Fibroblast of upper back skin (primary cell): ENCODE measurements at places on chromosomes 7 and 10.

GRCh38 chr7:116500078-116500853, 728 bp downstream of the CAV2 start:
- peak; percentile 54 for DNase-seq

DNA sequence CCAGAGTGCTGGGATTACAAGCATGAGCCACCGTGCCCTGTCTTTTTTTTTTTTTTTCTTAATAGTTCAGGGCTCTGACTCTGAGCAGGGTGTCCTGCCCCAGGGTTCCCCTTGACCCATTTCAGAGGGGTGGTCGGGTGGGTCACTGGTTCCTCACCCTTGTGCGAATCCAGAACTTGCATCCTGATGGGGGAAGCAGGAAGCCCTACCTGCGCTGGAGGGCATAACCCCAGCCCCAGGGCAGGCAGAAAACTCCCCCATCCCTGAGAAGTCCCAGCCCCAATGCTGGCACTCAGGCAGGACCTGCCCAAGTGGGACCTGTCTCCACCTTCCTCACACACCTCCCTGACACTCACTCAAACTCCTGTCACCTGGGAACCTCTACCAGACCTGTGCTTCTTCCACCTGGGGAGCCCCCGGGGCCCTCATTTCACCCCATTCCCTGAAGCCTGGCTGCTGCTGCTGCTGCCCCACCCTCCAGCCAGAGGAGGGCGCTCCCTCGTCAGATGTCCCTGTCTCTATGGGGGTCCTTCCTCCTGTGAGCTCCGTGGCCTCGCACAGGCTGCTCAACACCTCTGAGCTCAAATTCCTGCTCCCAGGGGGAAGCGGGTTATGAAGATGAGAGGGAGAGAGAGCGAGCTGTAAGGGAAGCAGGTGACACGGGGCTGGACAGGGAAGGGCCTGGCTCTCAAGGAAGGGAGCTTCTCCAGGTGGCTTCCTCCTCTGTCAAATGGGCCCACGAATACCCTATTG, 15.1 kb upstream of the ZNF273 start:
- no peak for DNase-seq

GRCh38 chr10:77698267-77698931, 60.8 kb upstream of the KCNMA1 start:
- DNase-seq, result no peak

GRCh38 chr7:110994028-110994967, 96.6 kb upstream of the LRRN3 start:
- DNase-seq, result no peak

DNA sequence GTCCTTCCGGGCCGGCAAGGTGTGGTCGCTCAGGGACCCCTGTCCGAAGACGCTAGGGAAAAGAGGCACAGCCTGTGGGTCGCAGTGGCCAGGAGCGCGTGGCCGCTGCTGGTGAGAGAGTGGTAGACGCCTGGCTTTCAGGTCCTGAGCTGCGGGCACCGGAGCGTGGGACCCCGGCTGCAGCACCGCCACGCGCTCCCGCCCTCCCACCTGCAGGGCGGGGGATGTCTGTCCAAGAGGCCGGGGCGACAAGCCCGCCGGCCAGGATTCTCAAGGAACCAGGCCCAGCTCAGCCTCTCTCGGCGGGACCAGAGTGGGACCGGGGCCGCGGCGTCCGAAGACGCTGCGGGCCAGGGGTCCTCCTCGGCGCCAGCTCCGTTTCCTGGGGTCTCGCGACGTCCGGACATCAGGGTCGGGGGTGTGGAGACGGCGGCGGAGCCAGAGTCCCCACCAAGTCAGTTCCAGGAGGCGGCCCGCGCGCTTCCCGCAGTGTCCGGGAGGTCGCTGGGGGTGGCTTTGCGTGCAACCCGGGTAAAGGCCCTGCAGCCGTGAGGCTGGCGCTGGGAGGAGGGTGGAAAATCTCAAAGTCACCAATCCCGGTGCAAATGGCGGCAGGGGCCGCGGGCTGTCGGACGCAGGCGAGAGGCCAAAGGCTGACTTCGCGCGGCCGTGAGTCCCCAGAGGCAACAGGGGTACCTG, 5.5 kb downstream of the ZNF503 start:
- DNase-seq, result peak; percentile 41
